ENCODE measurements at places on chromosomes 6 and 20.

- H3K27ac ChIP-seq = no peak overlapping the region
- peak; percentile 87 for DNase-seq
- H3K4me3 ChIP-seq = no peak overlapping the region
- H3K36me3 ChIP-seq = peaks cover 39% of the 10 kb centered on the region
- H3K27me3 ChIP-seq = no peaks in the 10 kb centered on the region
These were observed 17.5 kb downstream of the LEMD2 start for GRCh38 chr6:33771146-33772081.

GRCh38 chr20:53922901-53923314, 147.5 kb downstream of the BCAS1 start:
- no peaks in the 10 kb centered on the region for H3K36me3 ChIP-seq
- H3K4me3 ChIP-seq = no peak overlapping the region
- H3K4me1 ChIP-seq = peaks cover 4% of the 10 kb centered on the region

DNA sequence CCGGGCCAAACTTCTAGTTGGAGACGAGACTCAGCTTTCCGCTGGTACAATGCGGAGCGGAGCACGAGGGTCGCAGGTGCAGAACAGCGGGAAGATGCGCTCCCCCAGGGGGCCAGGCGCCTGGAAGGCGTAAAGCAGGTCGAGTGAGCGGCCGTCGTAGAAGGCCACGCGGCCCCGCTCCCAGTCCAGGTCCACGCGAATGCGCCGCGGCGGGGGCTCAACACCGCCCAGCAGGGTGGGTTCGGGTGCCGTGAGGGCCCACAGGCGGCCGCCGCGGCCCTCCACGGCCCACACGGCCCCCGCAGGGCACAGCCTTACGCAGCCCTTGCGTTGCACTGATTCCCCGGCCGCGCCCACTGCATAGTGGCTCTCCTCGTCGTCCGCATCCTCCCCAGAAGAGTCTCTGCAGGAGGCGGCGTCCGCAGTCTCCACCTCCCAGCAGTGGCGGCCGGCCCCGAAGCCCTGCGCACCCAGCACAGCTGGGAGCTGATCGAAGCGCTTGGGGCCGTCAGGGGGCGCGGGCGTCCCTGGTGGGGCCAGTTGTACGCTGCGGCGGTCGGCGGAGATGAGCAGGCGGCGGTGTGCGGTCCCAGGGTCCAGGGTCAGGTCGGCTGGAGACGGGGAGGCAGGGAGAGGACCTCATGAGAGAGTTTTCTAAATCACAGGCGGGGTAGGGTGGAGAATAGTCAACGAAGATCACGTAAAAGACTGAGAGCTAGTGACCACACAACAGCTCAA, 4.3 kb downstream of the PPP1R11 start:
- 0 out of 2 replicates have a peak, but pooled peaks cover 9% of the 10 kb centered on the region for H3K4me1 ChIP-seq
- DNase-seq = peak; percentile 61
- H3K27ac ChIP-seq = no peak overlapping the region

- H3K27me3 ChIP-seq = no peaks in the 10 kb centered on the region
- no peaks in the 10 kb centered on the region for H3K36me3 ChIP-seq
- no peak overlapping the region for H3K4me3 ChIP-seq
- H3K4me1 ChIP-seq = no peaks in the 10 kb centered on the region
- H3K27ac ChIP-seq = no peak overlapping the region
- DNase-seq = no peak
These were observed 146.7 kb downstream of the PLCB4 start for GRCh38 chr20:9215539-9215938.

GRCh38 chr6:163146036-163146435, 268.5 kb upstream of the QKI start:
- DNase-seq = no peak
- no peaks in the 10 kb centered on the region for H3K36me3 ChIP-seq
- no peaks in the 10 kb centered on the region for H3K4me1 ChIP-seq
- no peaks in the 10 kb centered on the region for H3K27me3 ChIP-seq
- H3K27ac ChIP-seq = no peak overlapping the region

- no peak overlapping the region for H3K4me3 ChIP-seq
- H3K27me3 ChIP-seq = no peaks in the 10 kb centered on the region
- H3K27ac ChIP-seq = no peak overlapping the region
- H3K36me3 ChIP-seq = no peaks in the 10 kb centered on the region
- H3K4me1 ChIP-seq = peaks cover 3% of the 10 kb centered on the region
These were observed 209.4 kb downstream of the CDH4 start for GRCh38 chr20:61461461-61461860.

- no peak overlapping the region for H3K27ac ChIP-seq
- H3K4me3 ChIP-seq = no peak overlapping the region
- no peaks in the 10 kb centered on the region for H3K27me3 ChIP-seq
- no peaks in the 10 kb centered on the region for H3K36me3 ChIP-seq
- H3K4me1 ChIP-seq = no peaks in the 10 kb centered on the region
- DNase-seq = no peak
These were observed 310.4 kb upstream of the SUPT3H start for GRCh38 chr6:45688180-45688579.

DNA sequence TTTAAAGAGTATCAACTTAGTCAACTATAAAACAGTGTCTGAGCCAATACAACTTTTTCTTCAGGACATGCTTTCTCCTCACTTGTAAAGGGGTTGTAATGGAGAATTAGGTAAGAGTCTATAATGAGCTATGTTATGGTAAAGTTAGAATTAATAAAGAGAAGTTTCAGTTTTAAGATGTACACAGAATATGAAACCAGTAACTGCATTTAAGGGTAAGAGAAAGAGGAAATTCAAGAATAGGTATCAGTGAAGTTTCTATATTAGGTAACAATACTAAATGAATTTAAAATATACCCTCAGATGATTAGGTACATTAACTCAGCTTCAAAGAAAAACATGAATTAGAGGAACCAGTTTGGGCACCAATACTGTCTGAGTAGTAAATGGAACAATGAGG, 1444.3 kb upstream of the ADGRB3 start:
- no peak for DNase-seq
- no peak overlapping the region for H3K4me3 ChIP-seq
- no peak overlapping the region for H3K27ac ChIP-seq

DNA sequence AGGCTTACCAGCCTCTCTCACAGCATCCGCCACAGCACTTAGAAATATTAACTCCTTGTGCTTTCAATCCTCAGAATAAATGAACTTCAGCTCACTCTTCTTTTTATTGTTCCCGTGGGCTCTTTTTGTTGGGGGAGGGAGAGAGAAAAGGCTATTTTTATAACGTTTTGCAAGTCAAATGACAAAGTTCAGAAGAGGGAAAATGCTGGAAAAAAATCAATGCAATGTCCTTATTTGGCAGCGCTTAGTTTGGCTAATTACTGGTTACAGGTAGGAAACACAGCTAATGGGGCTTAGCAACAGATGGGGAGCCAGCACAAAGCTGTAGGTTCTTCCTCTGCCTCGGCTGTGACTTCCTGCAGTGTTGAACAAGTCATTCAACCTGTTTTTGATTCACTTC, 1067.0 kb upstream of the MAP3K7 start:
- DNase-seq = no peak
- H3K36me3 ChIP-seq = no peaks in the 10 kb centered on the region
- H3K27ac ChIP-seq = 0 out of 2 replicates have a peak overlapping the region, but pooled peaks have one; percentile 8
- peaks cover 5% of the 10 kb centered on the region for H3K4me1 ChIP-seq
- no peak overlapping the region for H3K4me3 ChIP-seq

DNA sequence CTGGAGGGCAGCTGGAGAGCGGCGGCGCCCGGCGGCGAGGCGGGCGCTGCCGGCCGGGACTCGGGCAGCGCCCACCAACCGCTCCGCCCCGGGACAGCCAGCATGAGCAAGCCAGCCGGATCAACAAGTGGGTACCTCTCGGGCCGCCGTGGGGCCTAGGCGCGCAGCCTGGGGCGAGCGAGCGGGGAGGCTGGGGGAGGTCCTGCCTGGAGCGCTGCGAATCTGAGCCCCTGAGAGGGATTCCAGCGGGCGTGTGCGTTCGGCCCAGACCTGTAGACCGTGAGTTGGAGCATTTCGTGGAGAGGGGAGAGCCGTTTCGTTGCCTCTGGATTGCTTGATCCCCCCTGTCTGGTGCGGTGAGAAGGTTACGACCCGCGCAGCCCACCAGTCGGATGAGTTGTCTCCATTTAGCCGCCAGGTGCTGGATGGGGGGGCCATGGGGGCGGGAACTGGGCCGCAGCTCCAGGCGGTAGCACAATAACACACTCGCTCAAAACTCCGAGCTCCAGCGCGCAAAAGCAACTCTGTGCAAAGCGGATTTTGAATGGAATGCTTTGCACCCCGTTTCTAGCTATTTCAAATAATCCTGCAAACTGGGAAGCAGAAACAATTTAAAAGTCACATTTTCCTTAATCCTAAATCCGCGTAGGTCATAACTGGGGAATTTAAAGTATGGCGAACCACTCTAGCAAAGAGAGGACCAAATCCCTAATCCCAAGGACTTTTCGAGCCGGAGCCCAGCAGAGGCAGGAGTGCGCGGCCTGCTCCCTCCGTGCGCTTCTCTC, 1.0 kb downstream of the NR2E1 start:
- H3K27ac ChIP-seq = no peak overlapping the region
- peaks cover 35% of the 10 kb centered on the region for H3K4me1 ChIP-seq
- peak overlapping the region; percentile 7 for H3K4me3 ChIP-seq
- H3K36me3 ChIP-seq = peaks cover 5% of the 10 kb centered on the region

DNA sequence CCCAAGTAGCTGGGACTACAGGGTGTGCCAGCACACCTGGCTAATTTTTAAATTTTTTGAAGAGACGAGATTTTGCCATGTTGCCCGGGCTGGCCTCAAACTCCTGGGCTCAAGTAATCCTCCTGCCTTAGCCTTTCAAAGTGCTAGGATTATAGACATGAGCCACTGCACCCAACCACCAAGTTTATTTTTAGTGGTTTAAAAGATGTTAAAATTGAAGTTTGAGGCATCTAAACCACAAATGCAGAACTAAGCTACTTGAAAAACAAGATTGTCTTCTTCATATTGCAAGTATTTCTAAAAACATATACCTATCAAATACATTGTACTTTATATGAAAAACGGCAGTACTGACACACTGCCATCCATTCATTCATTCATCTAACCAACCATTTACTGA, 31.6 kb downstream of the WASF1 start:
- no peaks in the 10 kb centered on the region for H3K27me3 ChIP-seq
- H3K4me1 ChIP-seq = no peaks in the 10 kb centered on the region

- H3K4me1 ChIP-seq = no peaks in the 10 kb centered on the region
- no peak for DNase-seq
- H3K4me3 ChIP-seq = no peak overlapping the region
These were observed 507.2 kb downstream of the CDH26 start for GRCh38 chr20:60465439-60465838.

DNA sequence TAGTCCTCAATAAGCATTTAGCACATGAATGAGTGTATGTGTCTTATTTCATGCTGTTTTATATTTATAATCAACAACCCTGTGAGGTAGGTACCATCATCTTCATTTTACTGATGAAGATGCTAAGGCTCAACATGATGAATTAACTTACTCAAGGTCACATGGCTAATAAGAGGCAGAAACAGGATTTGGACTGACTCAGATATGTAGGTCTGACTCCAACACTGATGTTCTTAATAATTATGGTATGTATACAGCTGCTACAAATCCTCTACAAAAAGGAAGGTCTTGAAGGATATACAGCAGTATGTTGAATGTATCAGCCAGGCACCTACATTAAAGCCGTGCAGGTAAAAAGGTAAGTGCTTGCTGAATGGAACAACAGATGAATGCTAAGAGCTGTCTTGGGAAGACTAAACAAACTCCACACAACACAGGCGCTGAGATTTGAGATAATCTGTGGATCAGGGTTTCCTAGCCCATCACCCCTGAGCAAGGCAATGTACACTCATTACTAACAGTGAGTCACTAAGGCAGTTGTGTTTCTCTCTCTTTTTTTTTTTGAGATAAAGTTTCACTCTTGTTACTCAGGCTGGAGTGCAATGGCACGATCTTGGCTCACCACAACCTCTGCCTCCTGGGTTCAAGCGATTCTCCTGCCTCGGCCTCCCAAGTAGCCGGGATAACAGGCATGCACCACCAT, 31.9 kb downstream of the TTI1 start:
- H3K4me3 ChIP-seq = no peak overlapping the region
- no peak for DNase-seq
- H3K27me3 ChIP-seq = no peaks in the 10 kb centered on the region
- H3K4me1 ChIP-seq = no peaks in the 10 kb centered on the region

DNA sequence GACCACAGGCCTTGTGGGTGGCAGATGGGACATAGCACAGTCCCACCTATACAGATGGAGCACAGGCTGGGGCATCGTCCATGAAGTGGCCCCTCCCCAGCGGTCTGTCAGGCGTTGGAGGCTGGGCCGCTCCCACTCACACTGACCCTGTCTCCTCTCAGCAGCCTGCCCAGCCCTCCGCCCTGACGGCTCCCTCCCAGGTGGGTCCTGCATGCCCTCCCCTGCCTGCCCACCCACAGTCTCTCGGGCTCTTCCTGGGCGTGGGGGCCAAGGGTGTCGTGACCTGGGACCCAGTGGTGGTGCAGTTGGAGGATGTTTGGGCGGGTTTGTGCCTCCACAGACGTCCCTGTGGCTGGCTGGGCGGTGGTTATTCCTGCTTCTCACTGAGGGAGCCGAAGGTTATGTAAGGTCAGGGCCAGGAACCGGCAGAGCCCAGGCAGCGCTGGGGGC, 22.3 kb downstream of the COL20A1 start:
- no peak for DNase-seq
- H3K36me3 ChIP-seq = no peaks in the 10 kb centered on the region
- H3K27me3 ChIP-seq = no peaks in the 10 kb centered on the region
- H3K27ac ChIP-seq = no peak overlapping the region
- no peaks in the 10 kb centered on the region for H3K4me1 ChIP-seq
- no peak overlapping the region for H3K4me3 ChIP-seq

GRCh38 chr6:104604685-104605084, 255.0 kb downstream of the HACE1 start:
- no peaks in the 10 kb centered on the region for H3K4me1 ChIP-seq
- H3K4me3 ChIP-seq = no peak overlapping the region
- no peak overlapping the region for H3K27ac ChIP-seq
- H3K27me3 ChIP-seq = no peaks in the 10 kb centered on the region
- H3K36me3 ChIP-seq = no peaks in the 10 kb centered on the region

GRCh38 chr6:15320693-15321092, 74.8 kb downstream of the JARID2 start:
- H3K27ac ChIP-seq = no peak overlapping the region
- DNase-seq = no peak
- no peak overlapping the region for H3K4me3 ChIP-seq
- no peaks in the 10 kb centered on the region for H3K27me3 ChIP-seq
- H3K4me1 ChIP-seq = peaks cover 15% of the 10 kb centered on the region

GRCh38 chr6:51129043-51129442, 310.4 kb downstream of the TFAP2B start:
- no peaks in the 10 kb centered on the region for H3K36me3 ChIP-seq
- H3K4me3 ChIP-seq = no peak overlapping the region
- H3K27me3 ChIP-seq = no peaks in the 10 kb centered on the region
- no peak for DNase-seq
- no peaks in the 10 kb centered on the region for H3K4me1 ChIP-seq
